Stimulated activated CD4-positive, alpha-beta T cell treated with anti-CD3 and anti-CD28 coated beads, TNF-alpha, amount 100 ng/mL, for 1 hour (primary cell): ENCODE measurements at places on chromosomes 3 and 15.

DNA sequence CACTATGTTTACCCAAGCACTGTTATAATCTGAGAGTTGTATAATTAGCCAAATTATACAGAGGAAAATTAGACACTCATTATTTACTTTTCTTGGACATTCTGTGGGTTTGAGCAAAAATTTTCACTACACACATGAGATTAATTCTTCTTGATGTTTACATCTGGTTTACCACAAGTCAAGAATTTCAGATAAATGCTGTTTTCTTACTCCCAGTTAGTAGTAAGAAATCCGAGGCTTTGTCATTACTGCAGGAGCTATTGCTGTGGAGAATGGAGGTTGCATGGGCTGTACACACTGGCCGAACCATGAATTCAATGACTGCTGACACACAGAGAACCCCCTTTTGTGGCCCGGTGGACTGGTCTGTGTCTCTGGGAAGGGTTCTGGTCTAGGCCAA, 207.7 kb upstream of the CFAP20DC start:
- DNase-seq, result no peak

DNA sequence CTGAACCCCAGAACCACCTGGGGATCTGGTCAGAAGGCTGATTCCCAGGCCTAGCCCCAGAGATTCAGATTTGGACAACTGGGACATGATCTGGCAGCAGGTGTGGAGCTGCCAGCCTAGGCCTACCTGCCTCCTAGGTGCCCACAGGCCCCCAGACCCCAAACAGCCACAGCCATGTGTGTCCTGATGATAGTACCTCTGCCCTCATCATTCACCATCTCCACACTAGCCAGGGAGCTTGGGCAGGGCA, 34.7 kb downstream of the HMCES start:
- no peak for DNase-seq

GRCh38 chr3:77372634-77373346, 332.9 kb downstream of the ROBO2 start:
- no peak for DNase-seq

- DNase-seq, result no peak
Measured at GRCh38 chr15:72491768-72492167, 17.6 kb downstream of the ARIH1 start.

GRCh38 chr3:175552929-175553328, 693.8 kb downstream of the NAALADL2 start:
- no peak for DNase-seq
